ENCODE measurements at places on chromosomes 2 and 18.

- no peak for DNase-seq
These were observed 91.6 kb upstream of the ARL5A start for GRCh38 chr2:151919786-151920185.

- DNase-seq = no peak
These were observed 1.6 kb downstream of the CTIF start for GRCh38 chr18:48540251-48541025.

DNA sequence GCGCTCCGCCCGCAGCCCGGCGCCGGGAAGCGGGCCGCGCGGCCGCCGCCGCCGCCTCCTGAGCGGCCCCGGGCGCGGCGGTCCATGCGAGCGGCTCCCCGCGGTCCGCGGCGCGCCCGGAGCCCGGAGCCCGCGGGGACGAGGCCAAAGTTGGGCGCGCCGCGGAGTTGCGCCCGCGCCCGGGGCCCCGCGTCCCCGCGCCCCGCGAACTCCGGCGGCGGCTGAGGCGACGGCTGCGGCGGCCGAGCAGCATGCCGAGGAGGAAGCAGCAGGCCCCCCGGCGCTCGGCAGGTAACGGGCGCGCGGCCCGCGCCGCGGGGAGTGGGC lies 992 bp downstream of the TSHZ1 start:
- no peak for DNase-seq

- no peak for DNase-seq
These were observed 576.0 kb downstream of the LRP1B start for GRCh38 chr2:141554810-141555209.

DNA sequence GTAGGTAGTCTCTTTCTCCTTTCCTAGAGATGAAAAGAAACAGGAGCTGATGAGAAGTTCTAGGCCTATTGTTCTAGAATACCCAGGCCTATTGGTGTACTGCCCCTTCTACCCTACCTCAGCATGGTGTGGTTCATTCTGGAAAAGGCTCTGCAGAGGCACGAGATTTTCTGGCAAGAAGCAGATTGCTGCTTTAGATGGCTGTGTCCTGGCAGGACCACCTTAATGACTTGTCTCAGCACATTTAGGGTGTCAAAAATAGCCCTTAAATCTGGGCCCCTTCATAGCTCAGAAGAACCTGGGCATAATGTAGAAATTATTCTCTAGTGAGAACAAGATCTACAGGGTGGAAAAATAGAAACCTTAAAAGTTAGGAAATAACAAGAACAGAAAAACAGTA lies 87.9 kb downstream of the BCL2L11 start:
- DNase-seq = no peak

DNA sequence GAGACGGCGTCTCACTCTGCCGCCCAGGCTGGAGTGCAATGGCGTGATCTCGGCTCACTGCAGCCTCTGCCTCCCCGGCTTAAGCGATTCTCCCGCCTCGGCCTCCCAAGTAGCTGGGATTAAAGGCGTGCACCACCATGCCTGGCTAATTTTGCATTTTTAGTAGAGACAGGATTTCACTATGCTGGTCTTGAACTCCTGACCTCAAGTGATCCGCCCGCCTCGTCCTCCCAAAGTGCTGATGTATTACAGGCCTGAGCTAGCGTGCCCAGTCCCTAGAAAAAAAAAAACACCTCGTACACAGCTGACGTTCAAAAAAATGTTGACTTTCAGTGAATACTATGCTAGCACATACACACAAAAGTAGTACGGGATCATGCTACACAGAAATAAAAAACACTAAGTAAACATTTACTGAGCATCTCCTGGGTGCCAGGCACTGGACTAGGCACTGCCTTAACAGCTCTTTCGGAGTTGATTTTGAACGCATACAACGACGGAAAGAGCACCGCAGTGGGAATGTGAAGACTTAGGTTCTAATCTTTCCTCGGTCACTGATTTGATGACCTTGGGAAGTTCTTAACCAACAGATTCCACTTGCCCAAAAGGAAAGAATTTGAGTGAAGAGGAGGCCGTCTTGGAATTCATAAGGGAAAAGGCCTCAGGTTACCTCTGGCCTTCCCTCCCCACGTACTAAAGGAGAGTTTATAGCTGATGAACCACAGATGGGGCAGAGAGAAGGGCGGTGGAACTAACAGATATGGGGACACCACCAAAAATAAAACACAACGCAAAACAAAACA lies 1.1 kb downstream of the DNAJC27 start:
- no peak for DNase-seq

DNA sequence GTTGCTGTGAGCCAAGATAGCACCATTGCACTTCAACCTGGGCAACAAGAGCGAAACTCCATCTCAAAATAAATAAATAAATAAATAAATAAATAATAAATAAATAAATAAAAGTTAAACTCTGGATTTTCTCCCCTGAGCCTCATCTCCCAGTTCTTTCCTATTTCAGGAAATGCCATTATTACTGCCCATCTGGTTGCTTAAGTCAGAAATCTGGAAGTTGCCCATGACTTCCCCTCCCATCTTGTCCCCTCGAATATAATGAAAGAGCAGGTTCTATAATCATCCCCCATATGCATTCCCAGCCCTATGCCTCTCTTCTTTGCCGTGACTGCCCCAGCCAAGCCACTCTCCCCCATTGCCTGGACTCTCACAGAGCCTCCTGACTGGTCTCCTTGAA lies 4.2 kb upstream of the PSD4 start:
- DNase-seq = no peak

- no peak for DNase-seq
These were observed 188.6 kb upstream of the FN1 start for GRCh38 chr2:215624423-215624829.

All from stimulated activated CD4-positive, alpha-beta T cell treated with anti-CD3 and anti-CD28 coated beads, Interleukin-1b, Interleukin-23, amount 100 ng/mL, for 24 hours (primary cell).